Right cardiac atrium (tissue), 5 donors: ENCODE measurements at places on chromosomes 11 and 22. TPM values are rescaled to one million over a fixed set of nuclear protein-coding genes. Genes with fewer than 3 reads are reported as not detected.

The SCGB1D2 gene
- not detected for total RNA-seq

GRCh38 chr22:29043906-29044575 lies 17.6 kb downstream of the C22orf31 start:
- DNase-seq: no peak

- DNase-seq: no peak
Observed at GRCh38 chr11:16867097-16867496, 128.7 kb downstream of the C11orf58 start.

DNA sequence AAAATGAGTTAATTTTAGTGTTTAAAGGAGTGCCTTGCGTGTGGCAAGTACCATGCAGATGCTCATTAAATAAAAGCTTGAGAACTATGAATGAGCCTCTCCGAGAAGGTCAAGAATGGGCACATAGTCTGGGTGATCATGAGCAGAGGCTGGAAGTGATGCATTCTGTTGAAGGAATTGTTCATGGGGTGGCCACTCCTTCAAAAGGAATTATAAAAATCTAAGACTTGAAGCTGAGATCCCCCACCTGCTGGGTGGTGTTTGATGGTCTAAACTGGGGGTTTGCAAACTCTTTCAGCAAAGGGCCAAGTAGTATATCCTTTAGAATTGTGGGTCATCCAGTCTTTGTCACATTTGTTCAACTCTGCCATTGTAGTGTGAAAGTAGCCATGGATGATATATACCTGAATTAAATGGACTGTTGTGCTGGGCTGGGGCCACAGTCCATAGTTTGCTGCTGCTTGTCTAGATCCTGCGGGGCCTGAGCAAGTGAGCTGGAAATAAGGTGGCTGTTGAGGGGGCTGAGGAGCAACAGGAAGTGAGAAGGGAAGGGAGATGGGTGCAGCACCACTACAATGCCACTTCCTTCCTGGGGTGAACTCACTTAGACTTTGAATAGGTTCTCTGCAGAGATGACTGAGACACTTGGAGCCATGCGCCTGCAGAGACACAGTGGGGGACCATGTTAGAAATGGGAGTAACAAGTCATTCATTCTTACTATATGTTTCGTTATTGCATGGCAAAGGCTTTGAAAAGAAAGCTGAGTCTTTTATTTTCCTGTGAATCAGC lies 179.0 kb downstream of the SNX19 start:
- DNase-seq: no peak

- DNase-seq: no peak
Observed at GRCh38 chr22:39928536-39929520, 27.9 kb downstream of the GRAP2 start.

DNA sequence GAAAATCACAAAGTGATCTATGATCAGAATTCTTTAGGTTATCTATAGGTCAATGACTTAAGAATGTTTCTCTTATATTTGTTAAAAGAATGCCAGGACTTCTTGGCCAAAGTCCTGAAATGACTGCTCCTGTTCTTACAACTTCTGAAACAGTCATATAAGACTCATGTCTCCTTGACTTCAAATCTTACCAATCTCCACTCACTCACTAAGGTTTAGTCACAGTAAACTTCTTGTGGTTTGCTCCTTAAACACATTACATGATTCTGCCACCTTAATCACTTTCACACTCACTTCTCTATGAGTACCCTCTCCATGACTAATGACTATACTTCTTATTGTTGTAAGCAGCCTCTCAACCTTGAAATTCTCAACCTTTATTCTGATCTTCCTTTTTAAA lies 648.7 kb upstream of the CCDC179 start:
- no peak for DNase-seq

The ANGPTL5 gene
- 1.5 TPM for total RNA-seq

DNA sequence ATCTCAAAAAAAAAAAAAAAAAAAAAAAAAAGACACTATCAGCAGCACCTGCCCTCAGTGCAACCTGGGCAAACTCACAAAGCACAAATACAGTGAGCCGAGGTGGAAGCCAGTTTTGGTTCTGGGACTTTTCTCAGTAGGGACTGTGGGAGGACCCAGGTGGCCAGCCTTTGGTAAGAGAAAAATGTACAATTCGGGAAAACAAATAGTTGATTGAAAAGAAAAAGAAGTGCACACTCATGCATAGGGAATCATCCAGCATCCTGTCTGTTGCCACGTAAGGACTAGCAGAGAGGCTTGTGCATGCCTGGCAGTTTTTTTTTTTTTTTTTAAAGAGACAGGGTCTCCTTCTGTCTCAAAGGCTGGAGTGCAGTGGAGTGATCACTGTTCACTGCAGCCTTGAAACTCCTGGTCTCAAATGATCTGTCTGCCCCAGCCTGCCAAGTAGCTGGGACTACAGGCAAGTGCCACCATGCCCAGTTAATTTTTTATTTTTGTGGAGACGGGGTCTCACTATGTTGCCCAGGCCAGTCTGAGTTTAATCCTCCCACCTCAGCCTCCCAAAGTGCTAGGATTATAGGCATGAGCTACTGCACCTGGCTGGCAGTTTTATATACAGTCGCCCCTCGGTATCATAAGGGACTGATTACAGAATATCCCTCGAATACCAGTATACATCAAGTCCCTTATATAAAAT lies 36.7 kb downstream of the TPST2 start:
- no peak for DNase-seq

The DNAJB7 gene
- not detected for total RNA-seq

DNA sequence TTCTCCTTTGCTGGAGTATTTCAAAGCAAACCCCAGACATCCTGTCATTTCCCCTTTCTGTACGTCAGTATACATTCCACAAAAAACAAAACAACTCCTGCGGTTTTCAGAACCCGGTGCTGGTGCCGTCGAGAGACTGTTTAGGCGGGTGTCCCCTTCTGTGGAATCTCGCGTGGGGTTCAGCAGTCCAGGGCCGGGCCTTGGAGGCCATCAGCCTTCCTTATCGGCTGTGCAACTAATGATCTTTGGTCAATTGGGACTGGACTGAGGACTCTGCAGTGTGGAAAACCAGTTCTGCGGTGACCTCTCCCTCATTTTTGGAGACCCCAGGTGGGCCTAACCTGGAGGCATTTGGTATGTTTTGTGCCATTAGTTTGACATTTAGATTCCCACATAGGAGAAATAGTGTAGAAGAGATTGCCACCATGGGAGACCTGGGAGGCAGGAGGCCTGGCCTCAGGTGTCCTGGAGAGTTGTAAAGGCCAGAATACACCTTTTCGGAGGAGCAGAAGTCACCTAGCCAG lies 84.4 kb downstream of the TBC1D22A start:
- no peak for DNase-seq

The FAM180B gene
- not detected for total RNA-seq

The TMEM121B gene
- total RNA-seq: 1.1 TPM

The CTSW gene
- 1.7 TPM for total RNA-seq

DNA sequence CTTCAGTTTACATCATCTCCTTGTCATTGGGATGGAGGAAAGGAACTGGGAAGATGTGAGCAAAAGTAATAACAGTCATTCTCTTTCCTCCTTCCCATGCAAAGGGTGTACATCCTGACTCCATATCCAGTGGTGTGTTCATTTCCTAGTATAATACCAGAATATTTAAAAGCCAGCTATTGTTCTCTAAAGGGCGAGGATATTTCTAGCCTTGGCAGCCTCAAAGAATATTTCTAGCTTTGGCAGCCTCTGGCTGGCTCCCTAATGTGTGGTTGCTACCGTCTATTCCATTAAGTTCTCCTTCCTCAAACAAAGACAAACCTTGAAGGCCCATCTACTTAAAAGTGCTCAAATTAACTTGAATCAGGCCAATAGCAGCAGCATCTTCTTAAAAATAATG lies 114.0 kb downstream of the FAM76B start:
- DNase-seq: no peak

The FOLR1 gene
- total RNA-seq: 0.32 TPM

DNA sequence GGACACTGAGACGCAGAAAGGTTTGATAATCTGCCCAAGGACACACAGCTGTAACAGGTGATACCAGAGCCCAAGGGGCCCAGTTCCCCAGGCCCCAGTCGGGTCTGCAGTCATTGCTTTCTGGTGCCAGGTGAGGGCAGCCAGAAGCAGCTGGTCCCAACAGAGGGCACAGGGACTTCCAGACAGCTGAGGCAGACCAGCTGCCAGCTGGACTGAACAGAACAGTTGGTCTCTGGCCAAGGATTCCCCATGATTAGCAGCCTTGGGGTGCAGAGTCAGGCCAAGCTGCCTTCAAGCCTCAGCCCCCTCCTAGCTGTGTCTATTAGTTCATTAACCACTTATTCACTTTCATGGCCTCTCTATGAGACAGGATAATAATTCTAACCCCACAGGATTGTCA lies 105.6 kb downstream of the RRAS2 start:
- no peak for DNase-seq

DNA sequence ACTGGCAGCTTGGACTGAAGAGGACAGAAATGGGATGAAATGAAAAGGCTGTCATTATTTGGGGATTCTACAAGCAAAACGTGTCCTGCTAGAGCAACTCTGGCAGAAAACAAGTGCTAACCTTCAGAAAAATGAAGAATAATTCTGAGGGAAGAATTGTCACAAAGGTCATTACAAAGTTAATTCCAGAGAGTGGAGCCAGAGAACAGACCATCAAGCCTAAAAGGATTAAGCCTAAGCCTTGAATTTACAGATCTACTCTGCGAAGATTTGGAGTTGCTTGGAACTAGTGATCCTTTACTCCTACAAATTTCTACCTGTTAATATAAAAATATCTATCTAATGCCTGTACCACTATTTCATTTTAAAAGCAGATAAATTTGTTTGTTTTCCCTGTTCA lies 1077.3 kb upstream of the CNTN5 start:
- DNase-seq: no peak

The APOA4 gene
- total RNA-seq: not detected

The APOBEC3C gene
- 35.3 TPM for total RNA-seq

- DNase-seq: no peak
Observed at GRCh38 chr11:119486691-119487259, 63.8 kb upstream of the THY1 start.

GRCh38 chr22:35681454-35682052 lies 33.3 kb downstream of the APOL6 start:
- DNase-seq: no peak

DNA sequence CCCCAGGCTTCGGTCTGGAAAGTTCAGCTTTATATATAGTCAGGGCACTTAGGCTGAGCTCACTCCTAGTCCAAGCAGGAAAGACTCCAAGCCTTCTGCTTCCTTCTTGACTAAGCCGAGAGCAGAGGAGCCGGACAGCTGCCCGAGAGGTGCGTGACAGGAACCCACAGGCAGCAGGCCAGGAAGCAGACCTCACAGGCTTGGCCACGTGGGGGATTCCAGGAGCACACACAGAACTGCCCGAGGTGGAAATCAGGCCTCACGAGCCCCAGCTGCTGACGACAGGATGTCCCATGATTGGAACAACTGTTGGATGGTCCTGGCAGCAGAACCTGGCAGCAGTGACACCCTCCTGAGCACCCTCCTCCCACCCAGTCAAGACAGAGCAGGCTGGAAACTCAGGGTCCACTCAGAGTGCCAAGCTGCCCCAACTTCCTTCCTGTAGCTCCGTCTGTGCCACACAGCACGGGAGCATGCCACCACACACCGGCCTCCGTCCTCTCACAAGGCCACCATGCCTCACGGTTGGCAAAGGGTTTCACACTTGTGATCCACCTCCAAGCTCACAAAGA lies 5.4 kb downstream of the PLA2G6 start:
- DNase-seq: peak; percentile 90

DNA sequence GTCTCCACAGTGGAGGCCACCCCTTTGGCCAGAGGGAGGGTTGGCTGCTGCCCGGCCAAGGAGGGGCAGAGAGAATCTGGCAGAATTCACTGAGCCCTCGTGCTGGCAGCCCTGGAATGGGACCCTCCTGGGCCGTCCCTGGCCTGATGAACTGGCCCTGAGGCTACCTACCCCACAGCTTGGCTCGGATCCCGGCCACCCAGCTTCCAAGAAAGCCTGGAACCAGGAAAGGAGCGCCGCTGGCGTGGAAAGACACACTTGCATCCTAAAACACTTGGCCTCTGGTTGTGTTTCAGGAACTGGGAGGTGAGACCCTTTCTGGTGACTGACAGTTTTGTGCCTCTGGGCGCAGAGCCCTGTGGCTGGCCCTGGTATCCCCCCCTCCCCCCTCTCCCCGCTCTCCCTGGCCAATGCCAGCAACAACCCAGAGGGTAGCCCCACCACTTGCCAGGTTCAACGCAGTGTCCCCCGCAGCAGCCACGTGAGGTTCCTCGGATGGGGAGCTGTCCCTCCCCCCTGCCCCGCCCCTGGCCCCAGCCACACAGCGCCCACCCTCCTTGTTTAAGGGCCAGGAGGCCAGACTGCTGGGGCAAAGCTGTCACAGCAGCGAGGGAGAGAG lies 693 bp downstream of the NFAM1 start:
- peak; percentile 69 for DNase-seq

GRCh38 chr22:31107178-31107893 lies at the start of gene SELENOM:
TSS of gene SELENOM (minus strand) at chr22:31107568. CDS start at chr22:31107505, 63 bp downstream.
- DNase-seq: peak; percentile 99

GRCh38 chr11:122895563-122895962 lies 13.0 kb downstream of the JHY start:
- no peak for DNase-seq

DNA sequence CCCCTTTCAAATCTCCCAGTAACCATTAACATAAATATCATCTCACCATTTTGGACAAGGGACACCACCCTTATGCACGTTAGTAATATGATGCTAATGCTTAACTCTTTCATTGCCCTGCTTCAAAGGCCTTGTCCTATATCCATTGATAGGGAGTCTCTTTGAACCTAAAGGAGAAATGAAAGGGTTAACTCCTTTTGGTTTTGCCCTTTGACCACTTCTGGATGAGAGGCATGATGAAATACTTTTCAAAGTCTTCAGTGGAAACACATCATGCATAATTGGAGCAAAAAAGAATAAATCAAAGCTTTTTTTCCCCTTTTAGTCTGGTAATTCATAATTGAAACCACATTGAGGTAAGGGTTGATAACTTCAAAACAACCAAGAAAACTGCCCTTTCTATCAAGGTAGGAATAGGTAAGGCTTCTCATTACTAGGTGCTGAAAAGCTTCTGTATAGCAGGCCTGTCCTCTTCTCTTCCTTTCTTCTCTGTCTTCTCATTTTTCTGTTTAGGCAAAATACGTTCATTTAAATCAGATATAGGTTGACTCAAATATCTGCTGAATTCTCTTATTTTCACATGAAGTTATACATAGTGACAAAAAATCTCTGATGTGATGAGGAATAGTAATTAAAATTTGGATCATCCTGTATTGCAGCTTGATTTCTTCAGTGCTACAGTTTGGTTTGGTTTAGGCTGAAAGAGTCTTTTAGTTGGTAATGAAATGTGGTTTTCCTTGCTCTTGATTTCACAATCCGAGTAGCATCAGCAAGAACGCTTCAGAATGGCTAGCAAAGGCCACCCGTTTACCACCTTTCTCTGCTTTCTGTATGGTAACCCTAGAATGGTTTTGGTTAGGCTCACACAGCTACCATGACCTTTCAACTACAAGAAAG lies 94.8 kb downstream of the EXT2 start:
- no peak for DNase-seq

DNA sequence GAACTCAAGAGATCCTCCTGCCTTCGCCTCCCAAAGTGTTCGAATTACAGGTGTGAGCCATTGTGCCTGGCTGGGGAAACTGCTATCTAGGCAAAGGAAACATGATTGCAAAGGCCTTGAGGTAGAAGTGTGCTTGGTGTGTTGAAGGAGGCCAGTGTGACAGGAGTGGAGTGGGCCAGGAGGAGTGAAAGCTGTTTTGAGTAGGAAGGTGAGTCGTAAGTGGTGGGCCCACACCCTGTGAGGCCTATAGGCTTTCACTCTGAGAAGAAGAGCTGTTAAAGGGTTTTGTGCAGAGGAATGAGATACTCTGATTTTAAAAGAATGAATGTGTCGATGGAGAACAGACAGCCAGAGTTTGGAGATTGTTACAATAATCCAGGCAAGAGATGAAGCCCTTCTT lies 43.4 kb downstream of the WEE1 start:
- DNase-seq: no peak

The MRPL49 gene
- total RNA-seq: 34.0 TPM

The OR5A1 gene
- not detected for total RNA-seq
